NCI-H2227 treated with DMSO at 0.1 percent for 48 hours (cell line): ENCODE measurements at places on chromosomes 5 and 9.
A peak's percentile ranks its signal among the peaks of the same experiment; 100 is the strongest.

DNA sequence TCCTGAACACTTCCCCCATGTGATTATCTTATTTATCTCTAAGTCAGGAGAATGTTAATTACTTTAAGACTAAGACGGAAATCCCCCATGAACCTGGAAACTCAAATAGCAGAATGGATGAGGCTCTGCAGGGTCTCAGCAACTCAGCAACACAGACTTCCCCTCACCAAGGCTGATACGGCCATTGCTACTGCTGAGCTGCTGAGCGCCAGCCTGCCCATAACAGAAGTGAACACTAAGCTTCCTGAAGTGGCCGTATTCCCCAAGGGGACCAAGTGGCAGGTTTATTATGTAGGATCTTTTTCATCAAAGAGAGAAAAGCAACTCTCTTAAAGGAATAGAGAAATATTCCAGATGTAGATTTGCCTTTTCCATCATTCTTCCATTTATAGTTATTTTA lies 311.1 kb downstream of the RFX3 start:
- no peak for DNase-seq

DNA sequence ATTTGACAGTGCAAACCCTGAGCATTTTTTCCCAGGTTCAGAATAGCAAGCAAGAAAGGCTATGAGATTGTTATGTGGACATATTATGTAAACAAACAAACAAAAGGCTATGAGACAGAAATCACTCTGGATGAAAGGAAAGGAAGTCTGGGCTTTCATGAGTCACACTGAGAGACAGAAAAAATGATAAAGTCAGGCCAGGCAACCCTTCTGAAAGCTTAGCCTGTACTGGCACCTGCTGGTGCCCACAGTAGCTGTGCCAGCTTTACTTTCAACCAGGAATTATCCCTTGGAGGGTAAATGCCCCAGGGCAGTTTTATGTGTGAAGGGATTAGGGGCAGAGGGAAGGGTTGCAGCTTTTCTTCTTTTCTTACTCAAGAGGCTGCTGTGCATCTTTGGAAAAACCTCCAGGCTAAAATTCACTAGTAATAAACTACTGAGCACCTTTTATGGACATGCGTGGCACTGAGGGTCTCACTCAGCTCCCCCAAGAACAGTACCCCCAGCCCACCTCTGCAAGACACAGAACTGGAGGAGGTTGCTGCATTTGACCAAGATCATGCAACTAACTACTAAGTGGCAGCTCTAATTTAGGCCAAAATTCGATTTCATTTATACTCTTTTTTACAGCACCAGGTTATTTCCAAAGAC lies 41.7 kb downstream of the ACTL7B start:
- DNase-seq: no peak

- no peak for DNase-seq
Measured at GRCh38 chr5:95798048-95798447, 24.5 kb downstream of the GLRX start.

DNA sequence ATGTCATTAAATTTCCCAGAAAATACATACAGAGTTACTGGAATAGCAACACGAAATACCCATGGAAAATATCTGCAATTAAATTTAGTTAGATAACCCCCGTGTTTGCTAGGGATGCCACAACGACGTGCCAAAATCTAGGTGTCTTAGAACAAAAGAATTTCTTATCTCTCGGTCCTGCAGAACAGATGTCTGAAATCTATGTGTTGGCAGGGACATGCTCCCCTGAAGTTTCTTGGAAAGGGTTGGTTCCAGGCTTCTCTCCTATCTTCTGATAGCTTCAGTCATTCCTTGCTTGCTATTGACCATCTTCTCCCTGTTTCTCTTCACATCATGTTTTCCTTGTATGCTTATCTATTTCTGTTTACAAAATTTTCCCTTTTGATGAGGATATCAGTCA lies 1067.0 kb downstream of the CDH18 start:
- no peak for DNase-seq

DNA sequence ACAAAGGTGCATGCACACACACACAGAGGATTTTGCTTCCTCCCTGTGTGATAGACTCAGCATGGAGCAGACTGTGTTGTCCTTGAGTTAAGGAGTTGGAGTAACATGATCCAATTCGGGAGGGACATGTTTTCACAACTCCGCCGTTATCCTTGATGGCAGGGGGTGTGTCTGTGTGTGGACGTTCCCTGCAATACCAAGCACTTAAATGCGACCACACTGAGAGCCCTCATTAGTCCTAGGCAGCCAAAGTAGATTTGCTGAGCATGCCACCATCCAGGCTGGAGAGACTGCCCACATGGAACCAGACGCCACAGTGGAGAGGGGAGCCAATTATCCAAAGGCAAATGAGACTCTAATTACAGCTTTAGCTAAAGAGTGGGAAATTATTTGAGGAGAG lies 140.1 kb downstream of the DOCK2 start:
- DNase-seq: peak; percentile 32

DNA sequence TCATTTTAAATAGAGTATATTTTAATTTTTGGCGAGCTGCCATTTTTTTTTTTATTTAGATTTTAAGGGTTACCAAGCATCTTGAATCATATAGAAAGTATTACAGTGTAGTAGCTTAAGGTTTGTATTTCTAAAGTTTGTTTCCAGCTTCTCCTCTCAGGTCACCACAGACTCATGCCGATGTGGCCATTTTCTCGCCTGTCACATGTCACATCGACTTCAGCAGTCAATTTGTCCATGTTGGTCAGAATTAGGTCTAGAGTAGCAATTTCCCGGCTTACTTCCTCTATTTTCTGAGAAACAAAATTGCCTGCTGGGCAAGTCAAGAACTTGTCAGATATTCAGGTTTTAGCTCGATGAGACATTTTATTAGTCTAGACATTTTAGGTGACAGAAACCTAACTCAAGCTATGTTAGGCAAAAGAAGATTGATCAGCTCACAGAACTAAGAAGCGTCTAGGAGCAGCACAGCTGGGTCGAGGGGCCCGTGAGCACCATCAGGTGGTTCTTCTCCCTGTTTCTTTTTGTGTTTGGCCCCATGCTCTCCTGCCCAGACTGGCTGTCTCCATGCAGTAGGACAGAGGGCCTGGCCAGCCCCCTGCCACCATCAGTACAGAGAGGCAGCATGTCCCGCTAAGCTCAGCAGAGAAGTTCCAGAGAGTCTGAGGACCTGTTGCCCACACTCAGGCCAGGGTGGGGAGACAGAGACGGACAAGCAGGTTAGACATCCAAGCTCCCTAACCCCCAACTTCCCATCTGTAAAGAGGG lies 48.4 kb upstream of the AFAP1L1 start:
- DNase-seq: no peak

DNA sequence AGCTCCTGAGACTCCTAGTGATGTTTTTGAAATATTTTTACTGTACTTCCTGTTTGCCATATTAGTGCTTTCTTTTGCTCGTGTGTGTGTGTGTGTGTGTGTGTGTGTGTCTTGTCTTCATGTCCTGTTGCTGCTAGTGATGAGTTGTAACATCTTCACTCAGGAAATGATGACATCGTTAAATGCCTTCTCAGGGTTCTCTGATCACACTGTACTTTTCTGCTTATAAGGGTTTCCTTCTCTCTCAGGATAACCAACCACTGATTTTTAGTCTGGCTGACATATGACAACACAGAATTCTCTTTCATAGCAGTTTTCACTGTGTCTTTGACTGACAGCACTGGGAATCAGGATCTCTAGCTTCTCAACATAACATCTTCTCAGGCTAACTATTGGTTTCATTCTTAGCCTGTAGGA lies 16.1 kb downstream of the SV2C start:
- no peak for DNase-seq

DNA sequence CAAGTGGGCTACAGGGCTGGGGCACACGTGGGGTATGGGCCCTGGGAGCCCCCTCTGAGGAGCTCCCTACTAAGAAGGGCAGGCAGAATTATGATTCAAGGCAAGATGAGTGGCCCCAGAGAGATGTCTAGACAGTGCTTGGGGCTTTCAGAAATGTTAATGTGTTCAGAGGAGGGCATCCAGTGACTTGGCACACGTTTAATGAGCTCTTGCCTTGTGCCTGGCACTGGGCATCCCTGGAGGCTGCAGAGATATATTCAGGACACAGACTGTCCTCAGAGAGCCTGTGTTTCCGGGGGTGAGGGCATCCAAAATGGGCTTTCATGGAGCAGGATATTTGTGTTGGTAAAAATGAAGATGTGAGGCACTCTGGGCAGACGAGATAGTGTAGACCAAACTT lies 25.4 kb upstream of the DAB2IP start:
- DNase-seq: no peak

- DNase-seq: no peak
Measured at GRCh38 chr5:135103575-135103853, 69.5 kb upstream of the PITX1 start.

DNA sequence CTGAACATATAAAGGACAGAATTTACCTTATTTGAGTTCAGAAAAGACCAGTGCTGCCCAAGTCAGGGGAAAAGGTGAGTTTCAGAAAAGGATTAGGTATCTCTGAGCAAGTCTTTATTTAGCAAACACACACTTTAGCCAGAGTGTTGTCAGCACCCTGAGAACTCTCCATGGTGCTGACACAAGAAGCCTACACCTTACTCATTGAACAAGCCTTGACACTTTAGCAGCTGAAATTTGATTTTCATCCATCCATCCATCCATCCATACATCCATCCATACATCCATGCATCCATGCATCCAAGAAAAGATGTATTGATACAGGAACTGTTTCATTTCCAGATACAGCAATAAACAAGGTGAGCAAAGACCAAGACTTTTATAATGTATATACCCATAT lies 311.2 kb downstream of the TRIM32 start:
- DNase-seq: no peak

GRCh38 chr5:157718519-157718918 lies 12.7 kb upstream of the THG1L start:
- DNase-seq: peak; percentile 5

DNA sequence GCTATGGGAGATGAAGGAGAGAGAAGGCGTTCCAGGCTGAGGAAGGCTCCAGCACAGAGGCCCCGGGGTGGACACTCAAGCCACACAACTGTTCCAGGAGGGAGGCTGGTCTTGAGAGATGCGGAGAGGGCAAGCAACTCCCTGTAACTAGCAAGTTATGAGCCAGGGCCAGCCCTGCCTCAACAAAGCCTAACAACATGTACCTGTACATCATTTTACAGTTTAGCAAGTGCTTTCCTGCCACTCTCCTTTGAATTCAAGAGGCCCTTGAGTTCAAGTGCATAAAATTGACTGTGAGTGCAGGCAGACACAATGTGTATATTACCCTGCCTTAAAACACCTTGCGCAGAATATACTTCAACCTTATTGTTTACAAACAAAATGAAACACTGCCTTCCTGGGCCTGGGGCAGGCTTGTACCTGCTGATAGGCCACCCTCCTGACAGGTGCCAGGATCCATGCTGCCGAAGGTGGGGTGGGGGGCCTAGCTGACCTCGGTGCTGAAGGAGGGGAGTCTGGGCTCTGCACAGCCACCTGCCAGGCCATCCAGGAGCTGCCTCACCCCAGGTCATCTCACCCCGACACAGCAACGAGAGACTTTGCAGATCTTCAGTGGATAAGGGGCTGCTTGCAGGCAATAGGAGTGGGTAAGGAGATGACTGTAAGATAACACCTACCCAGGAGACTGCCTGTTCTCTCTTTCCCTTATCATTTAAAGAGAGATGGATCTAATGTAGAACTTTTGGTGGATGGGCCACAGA lies 80.0 kb downstream of the PPARGC1B start:
- DNase-seq: no peak

GRCh38 chr9:136995362-136995761 lies 1.0 kb downstream of the CLIC3 start:
- no peak for DNase-seq

GRCh38 chr5:29614206-29614605 lies 1579.3 kb upstream of the CDH6 start:
- no peak for DNase-seq

DNA sequence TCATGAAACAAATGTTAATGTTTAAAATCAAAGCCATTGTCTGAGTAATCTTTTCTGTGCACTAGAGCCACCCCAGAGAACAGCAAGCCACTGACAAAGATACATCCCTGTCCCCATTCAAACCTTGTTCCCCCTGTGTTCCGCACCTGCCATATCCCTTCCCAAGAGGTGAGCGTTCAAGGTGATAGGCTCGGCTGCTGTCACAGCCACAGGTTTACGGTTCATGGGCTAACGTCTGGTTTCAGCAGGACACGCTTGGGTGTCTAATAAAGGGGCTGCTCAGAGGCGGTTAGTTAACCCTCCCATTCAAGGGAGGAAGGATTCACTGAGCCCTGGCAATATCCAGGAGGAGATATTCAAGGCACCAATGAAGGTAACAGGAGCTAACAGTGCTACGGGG lies 24.5 kb upstream of the LAMC3 start:
- DNase-seq: no peak

GRCh38 chr5:78718824-78719223 lies 70.3 kb upstream of the LHFPL2 start:
- DNase-seq: no peak

GRCh38 chr9:124011460-124012301 lies at the start of gene LHX2:
Gene LHX2 (plus strand): TSS chr9:124011768. CDS start chr9:124012349, 581 bp downstream.
- peak; percentile 88 for DNase-seq

GRCh38 chr5:39428640-39429039 lies 3.9 kb upstream of the DAB2 start:
- no peak for DNase-seq

DNA sequence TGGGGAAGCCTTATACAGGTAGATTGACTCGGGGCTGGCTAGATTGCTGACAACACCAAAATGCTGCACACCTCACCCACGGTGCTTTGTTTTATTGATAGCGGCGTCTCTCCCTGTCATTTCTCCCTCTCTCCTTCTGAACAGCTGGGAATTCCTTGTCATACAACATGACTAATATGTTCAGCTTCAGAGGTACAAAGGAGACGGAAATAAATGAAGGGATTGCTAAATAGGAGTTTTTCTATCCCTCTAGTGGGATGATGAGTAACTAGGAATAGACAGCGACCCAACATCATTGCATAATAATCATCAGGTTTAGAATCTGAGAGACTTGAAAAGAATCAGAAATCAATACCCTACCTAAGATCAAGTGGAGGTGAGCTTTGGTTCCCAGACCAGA lies 337.7 kb upstream of the PANK3 start:
- DNase-seq: no peak

DNA sequence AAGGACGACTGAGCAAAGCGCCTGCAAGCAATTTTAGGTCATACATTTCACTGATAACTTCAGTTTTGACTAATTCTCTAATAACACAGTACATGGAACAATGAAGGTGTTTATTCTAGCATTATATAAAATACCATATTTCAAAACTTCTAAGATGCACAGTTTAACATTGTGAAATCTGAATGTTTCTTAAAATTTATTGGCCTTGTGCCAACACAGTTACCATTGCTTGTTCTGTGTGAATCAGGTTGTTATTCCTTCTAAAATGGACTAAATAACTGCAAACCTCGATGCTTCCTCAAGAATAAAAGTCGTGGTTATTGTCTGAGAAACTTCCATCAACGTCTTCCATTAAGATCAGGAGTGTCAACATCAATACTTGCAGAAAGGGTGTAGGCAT lies 8.0 kb downstream of the MCC start:
- no peak for DNase-seq

GRCh38 chr5:10201223-10201868 lies 48.3 kb downstream of the ATPSCKMT start:
- no peak for DNase-seq

DNA sequence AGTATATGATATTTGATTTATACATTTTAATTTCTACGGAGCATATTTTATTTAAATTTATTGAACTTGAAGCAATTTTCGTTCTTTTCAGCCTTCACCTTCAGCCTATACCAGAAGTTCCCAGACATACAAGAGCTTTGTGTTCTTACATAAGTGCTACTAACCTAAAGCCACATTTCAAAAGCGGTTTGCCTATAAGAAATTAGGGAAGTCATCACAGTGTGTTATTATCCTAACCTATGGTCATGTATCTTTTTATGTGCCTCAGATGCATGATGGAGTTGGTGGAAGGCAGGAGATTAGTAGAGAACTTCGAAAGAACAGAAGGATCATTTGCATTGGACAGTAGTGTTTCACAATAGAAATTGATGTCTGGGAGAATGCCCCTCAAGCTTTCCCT lies 3.1 kb downstream of the KIF2A start:
- DNase-seq: no peak
